Caco-2 (cell line): ENCODE measurements at places on chromosomes 11 and 22. TPM values are rescaled to one million over a fixed set of nuclear protein-coding genes. Genes with fewer than 3 reads are reported as not detected.

Gene POU2AF2
- not detected in 2 replicates for total RNA-seq

- no peak for DNase-seq
These were observed 3.0 kb downstream of the LRFN4 start for GRCh38 chr11:66859686-66860448.

Gene P2RY6
- 48.4 and 55.7 TPM in 2 replicates for total RNA-seq

- no peak for DNase-seq
These were observed 22.1 kb upstream of the PSMA1 start for GRCh38 chr11:14542324-14542723.

- no peak for DNase-seq
These were observed 27.8 kb upstream of the LMO2 start for GRCh38 chr11:33919645-33920044.

GRCh38 chr11:131734871-131735270 lies 364.5 kb downstream of the NTM start:
- DNase-seq = no peak

Gene FIBIN
- 0.16 TPM in 1 of 2 replicates, not detected in the other for total RNA-seq

DNA sequence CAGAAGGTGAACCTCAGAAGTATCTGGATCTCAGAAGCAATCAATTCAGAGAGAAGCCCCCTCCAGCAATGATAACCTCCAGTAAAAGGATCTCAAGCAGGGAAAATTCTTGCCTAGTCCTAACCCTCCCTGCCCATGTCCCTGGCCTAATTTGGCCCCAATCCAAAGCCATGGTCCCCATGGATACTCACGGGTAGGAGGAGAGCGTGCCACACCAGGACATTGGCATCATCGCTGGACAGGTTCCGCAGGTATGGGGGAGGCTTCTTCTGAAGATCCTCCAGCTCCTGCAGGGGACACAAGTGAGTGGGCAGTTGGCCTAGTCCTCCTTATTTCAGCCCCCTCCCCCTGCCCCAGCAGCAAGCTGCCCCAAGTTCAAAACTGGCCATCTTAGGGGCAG lies 7.3 kb downstream of the UBE2L6 start:
- no peak for DNase-seq

DNA sequence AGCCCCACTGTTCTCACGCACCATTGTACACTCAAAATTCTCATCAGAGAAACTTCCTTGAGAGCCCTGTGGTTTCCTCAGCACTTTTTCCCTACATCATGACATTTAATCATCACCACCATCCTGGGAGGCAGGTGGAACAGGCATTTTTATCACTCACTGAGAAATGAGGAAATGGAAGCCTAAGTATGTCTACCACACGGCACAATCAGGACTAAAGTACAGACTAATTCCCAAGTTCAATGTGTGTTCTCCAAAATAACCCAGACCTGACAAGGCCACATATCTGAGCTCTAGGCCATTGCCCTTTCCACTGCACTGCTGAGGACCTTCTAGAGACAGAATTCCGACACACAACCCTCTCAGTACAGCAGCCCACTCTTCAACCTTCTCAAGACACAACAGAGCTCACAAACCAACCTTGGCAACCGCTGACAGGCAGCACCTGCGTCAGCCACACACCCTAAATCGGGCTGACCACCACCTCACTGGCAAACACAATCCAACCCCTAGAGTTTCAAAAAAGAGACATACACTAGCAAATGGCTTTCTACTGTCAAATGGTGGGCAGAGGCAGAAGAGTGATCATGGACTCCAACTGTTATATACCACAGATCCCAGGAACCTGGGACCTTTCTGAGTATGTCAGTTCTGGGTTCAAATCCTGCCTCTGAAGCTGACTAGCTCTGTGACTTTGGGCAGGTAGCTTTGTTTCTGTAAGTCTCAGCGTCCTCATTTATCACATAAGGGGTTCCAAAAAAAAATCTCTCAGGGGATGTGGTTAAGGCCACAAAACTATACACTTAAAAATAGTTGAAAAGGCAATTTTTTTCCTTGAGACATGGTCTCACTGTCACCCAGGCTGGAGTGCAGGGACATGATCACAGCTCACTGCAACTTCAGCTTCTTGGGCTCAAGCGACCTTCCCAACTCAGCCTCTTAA lies 16.3 kb downstream of the SMCO4 start:
- no peak for DNase-seq

DNA sequence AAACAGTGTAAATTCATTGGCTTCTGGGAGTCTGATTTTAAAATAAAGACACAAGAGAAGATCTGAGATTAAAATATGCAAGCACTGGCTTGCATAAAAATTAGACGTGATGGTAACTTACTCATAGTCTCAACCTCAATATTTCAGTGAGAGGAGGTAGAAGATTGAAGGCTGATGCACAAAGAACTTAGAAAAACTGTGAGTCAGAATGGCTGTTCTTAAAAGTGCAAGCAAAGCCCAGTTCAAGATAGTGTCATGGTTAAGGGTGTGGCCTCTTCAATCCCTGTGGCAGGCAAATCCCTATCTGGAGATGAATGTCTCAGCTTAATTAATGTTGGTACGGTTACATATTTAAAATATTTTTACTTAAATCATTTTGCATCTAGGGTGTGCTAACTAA lies 33.6 kb upstream of the FIBIN start:
- DNase-seq = no peak

GRCh38 chr11:102837156-102837555 lies 6.3 kb downstream of the MMP3 start:
- no peak for DNase-seq

Gene TSPAN18
- total RNA-seq = 5.9 and 7.4 TPM in 2 replicates

DNA sequence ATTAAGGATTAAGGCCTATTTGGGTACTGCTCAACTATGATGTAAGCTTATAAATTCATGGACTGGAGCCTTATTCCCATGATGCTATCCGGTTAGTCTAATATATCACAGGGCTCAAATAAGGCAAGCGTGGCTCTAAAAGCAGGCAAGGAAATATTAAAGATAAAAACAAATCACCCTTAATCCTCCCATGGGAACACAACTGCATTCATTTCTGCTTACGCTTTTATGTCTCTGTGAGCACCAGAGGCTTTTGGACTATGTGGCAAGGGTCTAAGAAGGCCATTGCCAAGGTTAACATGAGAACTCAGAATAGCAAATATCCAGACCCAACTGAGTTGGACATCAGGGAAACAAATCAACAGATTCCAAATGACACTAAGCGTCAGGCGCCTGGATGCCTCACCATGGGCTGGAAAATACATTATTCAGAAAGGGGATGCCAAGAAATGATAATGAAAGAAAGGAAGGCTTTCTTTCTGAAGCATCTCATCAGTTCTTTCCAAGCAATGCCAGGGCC lies 138.1 kb downstream of the SLC1A2 start:
- DNase-seq = no peak

GRCh38 chr11:17171916-17172315 lies 35.9 kb downstream of the PIK3C2A start:
- no peak for DNase-seq

Gene XKR3
- total RNA-seq = not detected in 2 replicates

Gene GP1BB
- 0.39 and 1.0 TPM in 2 replicates for total RNA-seq

DNA sequence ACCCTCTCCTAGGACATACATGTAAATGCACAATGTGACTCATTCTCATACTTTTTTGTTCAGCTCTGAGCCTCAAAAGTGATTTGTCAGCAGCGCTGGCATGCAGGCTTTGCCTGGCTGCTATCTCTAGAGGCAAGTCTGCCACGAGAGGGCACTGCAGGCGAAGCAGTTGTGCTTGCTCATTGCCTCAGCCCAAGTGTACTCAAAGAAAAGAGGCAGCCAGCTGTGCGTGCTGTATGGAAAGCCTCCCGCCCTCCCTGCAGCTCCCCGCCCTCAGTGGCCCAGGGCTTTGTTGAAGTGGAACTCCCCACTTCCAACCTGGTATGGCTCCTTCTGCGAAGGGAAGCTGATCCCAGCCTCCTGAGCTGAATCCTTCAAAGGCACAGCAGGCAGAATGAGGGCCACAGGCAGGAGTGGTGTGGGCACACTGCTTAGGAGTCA lies 16.3 kb downstream of the SDHAF2 start:
- DNase-seq = peak; percentile 88

GRCh38 chr11:122207505-122207904 lies 91.5 kb upstream of the BLID start:
- DNase-seq = no peak

- DNase-seq = no peak
These were observed 3.9 kb downstream of the FDX1 start for GRCh38 chr11:110433393-110434333.

DNA sequence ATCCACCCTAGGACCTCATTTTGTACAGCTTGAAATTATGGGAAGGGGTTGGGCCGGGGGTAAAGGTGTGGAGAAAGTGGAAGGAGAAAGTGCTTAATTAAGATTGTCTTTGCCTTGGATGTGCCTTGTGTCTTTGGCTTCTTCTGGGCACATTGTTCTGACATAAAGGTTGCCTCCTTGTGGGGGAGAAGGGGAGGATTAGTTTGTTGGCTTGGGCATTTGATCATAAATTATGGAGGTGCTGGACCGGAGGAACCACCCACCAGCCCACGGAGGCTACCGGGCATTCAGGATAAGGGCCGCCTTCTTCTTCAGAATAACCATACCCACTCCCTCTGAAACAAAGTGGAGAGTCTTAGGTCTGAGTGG lies 1.3 kb downstream of the PAFAH1B2 start:
- no peak for DNase-seq

DNA sequence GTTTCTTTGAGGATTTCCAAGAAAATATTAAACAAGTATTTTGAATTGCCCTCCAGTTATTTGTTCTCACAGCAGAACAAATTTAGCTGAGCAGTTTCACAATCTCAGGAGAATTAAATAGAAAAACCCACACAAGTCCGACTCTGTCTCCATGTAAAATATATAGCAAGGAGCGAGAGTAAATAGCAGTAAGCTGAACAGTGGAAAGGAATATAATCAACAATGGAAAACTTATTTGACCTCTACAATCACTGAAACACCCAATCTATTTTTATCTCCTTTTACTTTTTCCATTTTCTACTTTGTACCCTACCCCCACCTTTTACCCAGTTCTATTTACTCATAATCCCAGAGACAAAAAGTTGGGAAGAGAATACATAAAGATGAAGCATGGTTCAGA lies 34.4 kb downstream of the NARS2 start:
- DNase-seq = no peak

DNA sequence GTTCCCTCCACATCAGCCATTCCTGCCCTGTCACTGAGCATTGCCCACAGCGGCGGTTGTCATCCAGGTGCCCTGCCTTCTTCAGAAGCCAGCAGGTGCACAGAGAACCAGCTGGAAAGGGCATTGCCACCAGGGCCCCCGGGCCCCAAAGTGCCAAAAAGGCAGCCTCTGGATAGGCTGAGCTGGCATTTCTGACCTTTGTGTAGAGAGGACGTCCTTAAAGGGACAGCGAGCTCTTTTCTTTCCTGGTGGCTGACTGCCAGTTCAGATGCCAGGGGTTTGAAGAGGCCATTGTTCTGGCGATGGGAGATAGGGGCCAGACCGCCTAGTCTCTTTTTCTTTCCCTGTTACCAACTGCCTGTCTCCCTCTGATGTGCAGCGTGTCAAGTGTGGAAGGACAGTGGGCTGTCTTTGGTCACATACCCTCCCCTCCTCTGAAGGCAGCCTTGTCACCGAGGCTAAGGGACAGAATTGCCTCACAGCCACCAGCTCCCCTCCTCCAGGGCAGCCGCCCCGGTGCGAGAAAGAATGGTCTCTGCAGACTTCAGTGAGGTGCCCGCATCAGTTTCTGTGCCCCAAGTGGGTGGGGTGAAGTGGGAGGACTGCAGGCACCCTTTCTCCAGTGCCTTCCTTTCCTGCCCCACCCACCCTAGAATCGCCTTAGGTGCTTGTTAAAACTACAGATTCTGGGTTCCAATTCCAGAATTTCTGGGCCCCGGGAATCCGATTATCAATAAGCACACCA lies 109.6 kb downstream of the SCN3B start:
- DNase-seq = no peak

- DNase-seq = no peak
These were observed 16.5 kb downstream of the SGSM1 start for GRCh38 chr22:24822471-24822870.

DNA sequence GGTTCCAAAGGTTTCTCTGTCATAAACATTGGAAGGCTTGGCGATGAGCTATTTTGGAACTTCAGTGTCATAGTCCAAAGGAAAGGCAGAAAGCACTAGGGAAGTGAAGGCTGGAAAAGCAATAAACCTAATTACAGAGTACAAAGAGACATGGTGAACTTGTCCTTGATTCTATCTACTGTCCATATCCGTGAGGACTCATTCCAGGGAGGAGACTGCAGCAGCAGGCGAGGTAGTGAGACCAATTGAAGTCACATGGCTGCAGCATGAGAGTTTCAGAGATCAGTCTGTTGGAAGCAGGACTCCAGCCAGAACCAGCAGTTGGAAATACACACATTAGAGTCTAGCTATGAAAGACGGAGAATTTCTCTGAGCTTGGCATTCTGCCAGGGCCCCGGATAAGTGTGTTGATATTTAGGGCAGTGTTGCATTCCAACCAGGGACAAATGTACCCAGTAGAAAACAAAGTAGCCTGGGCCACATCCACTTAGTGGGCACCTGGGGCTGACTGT lies 54.1 kb upstream of the ARHGAP42 start:
- no peak for DNase-seq

Gene TRIM51
- total RNA-seq = not detected in 2 replicates

- DNase-seq = no peak
These were observed 110.8 kb downstream of the KCNQ1OT1 start for GRCh38 chr11:2588809-2589537.

DNA sequence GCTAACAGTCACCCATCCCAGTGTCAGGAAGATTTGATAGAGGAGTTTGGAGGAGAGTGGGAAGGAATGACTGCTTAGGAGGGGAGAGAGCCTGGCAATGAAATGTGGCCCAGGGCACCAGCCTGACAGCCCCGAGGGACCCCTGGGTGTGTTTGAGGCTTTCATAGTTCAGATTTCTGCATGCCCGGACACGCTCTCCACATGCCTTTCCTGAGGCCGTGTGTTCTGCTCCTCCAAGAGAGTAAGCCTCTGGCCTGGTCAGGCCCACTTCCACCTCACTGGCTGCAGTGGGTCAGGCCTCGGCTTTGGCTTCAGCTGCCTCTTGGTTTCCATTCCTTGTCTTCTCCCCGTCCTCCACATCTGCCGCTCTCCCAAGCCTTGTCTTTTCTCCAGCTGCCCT lies 78.4 kb downstream of the C22orf31 start:
- DNase-seq = peak; percentile 19

Gene OR51B2
- total RNA-seq = not detected in 2 replicates

GRCh38 chr11:77561257-77561656 lies 28.5 kb upstream of the AQP11 start:
- DNase-seq = no peak

Gene OR51B5
- not detected in 2 replicates for total RNA-seq

- no peak for DNase-seq
These were observed 234.7 kb upstream of the CCDC90B start for GRCh38 chr11:83520849-83521248.

DNA sequence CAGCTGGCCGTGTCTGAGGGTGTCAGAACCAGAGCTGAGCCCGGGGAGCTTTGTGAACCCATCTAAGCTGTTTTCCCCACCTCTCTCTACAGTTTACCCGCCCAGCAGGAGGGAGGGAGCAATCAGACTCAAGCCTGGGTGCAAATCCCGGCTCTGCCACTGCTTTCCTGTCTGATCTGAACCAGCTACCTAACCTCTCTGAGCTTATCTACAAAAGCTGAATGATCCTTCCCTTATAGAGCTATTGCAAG lies 252 bp downstream of the APOL2 start:
- no peak for DNase-seq
